Dorsolateral prefrontal cortex (tissue), 122 donors: ENCODE measurements at places on chromosomes 11 and 22. TPM values are rescaled to one million over a fixed set of nuclear protein-coding genes. Genes with fewer than 3 reads are reported as not detected.

TIGD3 gene
- 1.7 TPM for total RNA-seq

C11orf97 gene
- total RNA-seq, result not detected

APOA5 gene
- total RNA-seq, result not detected

NOX4 gene
- total RNA-seq, result 4.4 TPM

C11orf52 gene
- 0.75 TPM for total RNA-seq

SOX6 gene
- total RNA-seq, result 31.3 TPM

SLC25A45 gene
- 10.0 TPM for total RNA-seq

DNA sequence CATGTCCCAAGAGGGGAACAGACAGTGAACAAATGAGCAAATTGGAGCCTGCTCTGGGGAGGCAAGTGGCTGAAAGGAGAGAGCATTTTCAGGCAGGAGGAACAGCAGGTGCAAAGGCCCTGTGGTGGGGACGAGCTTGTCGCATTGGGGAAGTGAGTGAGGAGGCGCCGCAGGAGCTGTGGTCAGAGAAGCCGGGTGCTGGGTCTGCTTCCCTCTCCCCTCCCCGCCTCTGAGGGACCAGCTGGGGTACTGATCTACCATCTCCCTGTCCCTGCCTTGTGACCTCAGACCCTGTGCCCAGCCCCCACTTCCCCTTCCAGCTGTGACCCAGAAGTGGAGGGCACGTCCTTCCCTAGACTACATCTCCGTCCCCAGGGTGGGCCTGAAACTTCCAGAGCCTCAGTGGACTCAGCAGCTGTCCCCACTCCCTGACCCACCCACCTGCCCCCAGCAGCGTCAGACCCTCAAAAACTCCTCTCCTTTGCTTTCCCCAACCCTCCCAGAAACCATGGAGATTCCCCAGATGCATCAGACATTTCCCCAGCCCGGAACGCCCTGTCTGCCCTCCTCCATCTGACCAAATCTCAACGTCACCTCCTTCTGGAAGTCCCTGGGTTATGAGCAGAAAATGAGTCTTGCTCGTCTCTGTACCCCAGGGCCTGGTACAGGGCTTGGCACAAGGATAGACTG is 19.7 kb upstream of the PDGFB start:
- peak; percentile 47 for DNase-seq

DNA sequence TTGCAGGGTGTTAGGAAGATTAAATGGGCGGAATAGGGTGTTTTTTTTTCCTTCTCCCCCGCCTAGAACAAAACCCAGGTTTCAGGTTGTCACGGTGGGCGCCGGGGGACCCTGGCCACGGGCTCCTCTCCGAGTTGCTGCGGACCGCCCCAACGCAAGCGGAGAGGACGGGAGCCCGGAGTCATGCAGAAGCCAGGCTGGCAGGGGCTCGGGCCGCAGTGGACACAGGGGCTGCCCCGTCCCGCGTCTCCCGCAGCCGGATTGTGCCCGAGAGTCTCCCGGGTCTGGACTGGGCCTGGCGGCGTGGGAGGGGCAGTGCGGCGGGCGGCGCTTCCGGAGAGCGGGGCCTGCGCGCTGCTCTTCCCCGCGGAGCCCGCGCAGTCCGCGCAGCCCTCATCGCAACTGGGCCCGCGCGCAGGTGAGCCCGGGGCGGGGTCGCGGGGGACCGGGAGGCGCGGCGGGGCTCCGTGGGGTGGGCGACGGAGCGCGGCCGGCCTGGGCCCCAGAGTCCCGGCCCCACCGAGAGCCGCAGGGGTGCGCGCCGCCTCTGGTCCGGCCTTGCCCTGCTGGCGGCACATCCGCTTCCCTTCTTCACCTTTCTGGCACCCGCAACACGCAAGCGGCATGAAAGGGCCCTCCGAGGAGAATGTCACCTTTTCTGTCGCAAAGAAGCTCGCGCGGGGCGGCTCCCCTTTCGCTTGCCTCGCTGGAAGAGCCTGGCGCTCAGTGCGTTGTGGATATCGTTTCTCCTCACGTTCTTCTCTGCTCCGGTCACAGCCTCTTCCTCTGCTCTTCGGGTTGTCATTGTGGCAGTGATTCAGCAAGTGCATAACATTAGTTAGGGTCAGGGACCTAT is at the start of gene TIRAP:
Gene TIRAP (plus strand): TSS at position 358 of the 856 bp plus-strand sequence. CDS start 7,802 bp downstream, outside the sequence.
- peak; percentile 39 for DNase-seq

- no peak for DNase-seq
These were observed 146.2 kb downstream of the TRIM29 start for GRCh38 chr11:119991669-119992068.

GRCh38 chr22:44461614-44462013 is 36.4 kb downstream of the RTL6 start:
- no peak for DNase-seq

- no peak for DNase-seq
These were observed 534.8 kb downstream of the INSC start for GRCh38 chr11:15649371-15650104.

DNA sequence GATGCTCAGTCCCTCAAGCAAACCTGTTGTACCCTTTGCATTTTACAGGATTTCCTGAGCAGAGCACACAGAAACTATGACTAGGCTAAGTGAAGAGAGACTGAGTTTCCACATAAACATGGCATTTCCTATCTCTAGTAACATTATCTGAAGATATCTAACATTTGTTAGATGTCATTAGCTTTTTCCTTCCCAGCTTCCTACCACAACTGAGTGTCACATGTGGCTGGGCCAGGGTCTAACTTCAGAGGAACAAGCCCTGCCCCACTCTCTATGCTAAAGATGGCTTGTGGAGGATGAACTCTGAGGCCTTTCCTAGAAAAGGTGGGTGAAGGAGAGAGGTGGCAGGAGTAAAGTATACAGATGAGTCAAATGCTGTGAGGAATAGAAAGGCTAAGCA is 16.5 kb downstream of the C22orf42 start:
- DNase-seq, result no peak
